ENCODE measurements at places on chromosomes 7 and 10.

GRCh38 chr10:31749301-31749700 is 179.3 kb downstream of the ARHGAP12 start:
- no peak for DNase-seq

DNA sequence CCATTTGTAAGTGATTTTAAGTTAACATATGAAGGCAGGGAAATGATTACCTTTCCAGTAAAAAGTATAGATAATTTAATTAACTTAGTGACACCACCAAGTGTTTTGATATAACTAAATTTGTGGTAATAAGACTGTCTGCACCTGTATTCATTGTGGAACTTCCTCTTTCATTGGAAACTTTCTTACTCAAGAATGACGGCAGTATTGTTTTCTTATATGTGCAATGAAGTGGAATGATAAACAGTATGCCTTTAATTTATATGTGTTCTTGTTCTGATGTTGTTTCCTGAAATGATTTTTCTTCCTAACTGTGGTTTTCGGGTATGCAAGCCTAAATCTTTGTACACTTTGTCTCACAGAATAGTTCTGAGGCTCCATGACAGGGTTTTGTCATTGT is 46.4 kb downstream of the CASD1 start:
- DNase-seq: no peak

DNA sequence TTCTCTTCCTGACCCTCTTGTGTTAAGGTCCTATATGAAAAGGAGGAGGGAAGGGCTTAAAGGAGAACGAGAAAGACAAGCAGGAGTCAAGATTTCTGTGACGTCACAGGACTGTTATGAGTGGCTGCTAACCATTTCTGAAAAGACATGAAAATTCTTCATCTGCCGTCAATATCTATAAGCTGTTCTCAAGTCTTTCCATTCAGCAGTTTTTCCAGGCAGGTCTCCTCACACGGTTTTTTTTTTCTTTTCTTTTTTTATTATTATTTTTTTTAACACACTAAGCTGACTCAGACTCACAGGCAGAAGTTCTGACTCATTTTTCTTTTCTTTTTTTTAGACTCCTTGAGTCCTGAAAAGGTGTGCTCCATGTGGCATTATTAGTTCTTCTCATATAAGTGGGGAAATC is 72.0 kb downstream of the DGKI start:
- no peak for DNase-seq

- DNase-seq: no peak
Observed at GRCh38 chr10:11673346-11674280, 62.2 kb upstream of the USP6NL start.

DNA sequence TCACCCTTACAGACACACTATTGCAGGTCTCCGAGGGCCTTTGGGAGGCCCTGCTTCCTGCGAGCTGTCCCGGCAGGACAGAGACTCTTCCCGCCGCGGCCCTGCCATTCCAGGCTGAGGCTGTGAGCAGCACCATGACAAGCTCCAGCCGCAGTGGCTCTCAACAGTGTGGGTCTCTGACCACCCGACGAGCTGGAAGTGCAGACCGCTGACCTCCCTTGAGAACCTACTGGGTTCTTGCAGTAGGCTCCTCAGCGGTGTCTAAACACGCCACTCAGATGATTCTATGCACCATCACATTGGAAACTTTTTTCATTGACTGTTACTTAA is 303.4 kb downstream of the WDR37 start:
- no peak for DNase-seq

DNA sequence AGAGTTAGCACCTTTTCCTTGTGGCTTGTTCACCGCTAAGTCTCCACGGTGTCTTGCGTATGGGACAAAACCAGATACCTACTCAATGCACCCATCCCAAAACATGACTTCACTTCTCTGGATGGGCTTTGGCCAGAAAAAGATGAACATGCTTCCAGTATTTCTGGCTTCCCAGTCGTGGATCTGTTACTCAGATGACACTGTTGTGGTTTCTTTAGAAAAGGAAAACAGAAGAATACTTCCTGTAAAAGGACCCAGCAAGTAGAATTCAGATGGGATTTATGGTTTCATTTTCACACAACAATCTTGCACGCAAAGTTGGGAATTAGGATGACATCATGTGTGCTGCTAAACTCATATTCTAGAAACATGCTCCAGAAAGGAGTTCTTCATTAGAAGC is 216.7 kb downstream of the ADAM12 start:
- no peak for DNase-seq

GRCh38 chr7:90611115-90611514 is 15.0 kb downstream of the CDK14 start:
- DNase-seq: no peak

- DNase-seq: no peak
Observed at GRCh38 chr7:121279822-121280221, 49.0 kb upstream of the WNT16 start.

GRCh38 chr7:130996205-130996832 is 262.3 kb upstream of the KLF14 start:
- no peak for DNase-seq

Measured in SW 1271 (cell line).